Left forelimb (tissue), 1 donor: ENCODE measurements at places on chromosomes 4 and X.

GRCh38 chr4:58247792-58248191 is 1137.6 kb upstream of the IGFBP7 start:
- no peak for DNase-seq

- DNase-seq: no peak
These were observed 1.6 kb downstream of the GAB1 start for GRCh38 chr4:143338313-143338712.

GRCh38 chr4:169677150-169677748 is 56.9 kb downstream of the CLCN3 start:
- DNase-seq: no peak

DNA sequence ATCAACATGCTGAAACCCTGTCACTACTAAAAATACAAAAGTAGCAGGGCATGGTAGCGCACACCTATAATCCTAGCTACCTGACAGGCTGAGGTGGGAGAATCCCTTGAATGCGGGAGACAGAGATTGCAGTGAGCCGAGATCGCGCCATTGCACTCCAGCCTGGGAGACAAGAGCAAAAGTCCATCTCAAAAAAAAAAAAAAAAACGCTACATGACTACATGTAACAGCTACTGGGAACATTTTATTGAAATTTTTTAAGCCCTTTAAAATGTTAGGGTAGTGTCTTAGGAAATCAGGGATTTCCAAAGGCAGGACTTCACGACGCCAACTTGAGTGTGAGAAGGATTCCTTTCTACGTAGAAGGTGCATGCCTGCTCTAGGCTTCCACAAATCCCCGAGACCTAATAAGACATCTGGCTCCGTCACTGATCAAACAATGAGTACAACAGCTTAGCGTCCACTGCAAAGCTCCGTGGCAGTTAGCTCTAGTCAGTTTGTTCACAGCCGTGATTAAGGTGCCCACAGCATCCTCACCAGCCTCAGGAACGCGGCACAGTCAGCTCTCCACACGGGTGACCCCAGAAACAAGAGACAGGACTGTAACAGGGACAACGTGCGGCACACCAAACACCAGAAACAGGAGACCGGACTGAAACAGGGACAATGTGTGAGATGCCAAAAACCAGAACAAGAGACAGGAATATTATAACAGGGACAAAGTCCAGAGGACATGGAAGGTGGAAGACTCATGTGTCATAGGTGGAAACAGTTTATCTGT is 33.7 kb downstream of the DHRSX start:
- DNase-seq: no peak

DNA sequence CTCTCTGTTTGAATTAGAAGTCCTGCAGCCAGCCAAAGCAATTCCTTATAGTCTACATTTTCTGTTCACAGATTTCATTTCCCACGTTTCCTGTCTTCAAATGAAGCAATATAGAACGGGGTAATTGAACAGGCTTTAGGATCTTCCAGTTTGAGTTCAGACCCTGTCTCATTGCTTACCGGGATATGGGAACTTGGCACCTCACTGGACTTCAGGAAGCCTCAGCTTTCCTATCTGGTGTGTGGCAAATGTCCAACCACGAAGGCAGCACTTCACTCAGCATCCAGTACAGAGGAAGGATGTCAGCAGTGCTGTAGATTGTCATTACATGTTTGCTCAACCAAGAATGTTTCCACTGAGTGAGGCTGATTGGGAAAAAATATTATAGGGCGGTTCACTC is 271.1 kb upstream of the ZFP42 start:
- no peak for DNase-seq

DNA sequence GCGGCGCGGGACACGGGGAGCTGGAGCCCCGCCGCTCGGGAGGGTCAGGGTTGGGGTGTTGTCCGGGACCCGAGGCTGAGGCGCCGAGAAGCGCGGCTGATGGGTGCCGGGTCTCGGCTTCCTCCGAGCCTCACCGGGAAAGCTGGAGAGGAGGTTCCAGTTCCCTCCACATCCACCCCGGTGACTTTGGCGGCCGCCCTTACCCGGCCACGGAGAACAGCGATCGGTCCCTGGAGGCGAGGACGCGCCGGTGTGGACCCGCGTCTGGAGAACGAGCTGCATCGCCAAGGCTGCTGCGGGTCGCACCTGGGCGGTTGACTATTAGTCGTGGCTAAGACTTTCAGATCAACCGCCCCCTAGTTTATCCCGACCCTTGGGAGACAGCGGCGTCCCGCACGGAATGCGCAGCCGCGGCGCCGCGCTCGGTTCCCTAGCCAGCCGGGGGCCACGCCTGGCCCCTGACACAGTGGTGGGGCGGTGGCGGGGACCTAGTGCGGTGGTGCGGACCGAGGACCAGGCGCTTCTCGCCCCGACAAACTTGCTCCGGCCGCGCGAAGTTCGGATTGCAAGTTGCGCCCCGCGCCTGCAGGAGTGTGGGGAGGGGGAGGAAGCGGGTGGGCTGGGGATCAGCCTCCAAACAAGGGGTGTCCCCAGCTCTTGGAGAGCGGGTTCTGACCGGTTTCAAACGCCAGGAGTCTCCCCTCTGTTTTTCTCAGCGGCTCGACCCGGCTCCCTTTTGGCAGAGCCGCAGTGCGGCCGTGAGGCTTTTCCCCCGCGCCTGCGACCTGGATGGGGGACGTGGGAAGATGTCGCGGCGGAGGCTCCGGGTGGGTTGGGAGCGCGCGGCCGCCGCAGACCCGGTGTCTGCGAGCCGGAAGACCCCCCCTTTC is 568 bp downstream of the FHDC1 start:
- no peak for DNase-seq
